ENCODE measurements at places on chromosomes 5 and 9.

DNA sequence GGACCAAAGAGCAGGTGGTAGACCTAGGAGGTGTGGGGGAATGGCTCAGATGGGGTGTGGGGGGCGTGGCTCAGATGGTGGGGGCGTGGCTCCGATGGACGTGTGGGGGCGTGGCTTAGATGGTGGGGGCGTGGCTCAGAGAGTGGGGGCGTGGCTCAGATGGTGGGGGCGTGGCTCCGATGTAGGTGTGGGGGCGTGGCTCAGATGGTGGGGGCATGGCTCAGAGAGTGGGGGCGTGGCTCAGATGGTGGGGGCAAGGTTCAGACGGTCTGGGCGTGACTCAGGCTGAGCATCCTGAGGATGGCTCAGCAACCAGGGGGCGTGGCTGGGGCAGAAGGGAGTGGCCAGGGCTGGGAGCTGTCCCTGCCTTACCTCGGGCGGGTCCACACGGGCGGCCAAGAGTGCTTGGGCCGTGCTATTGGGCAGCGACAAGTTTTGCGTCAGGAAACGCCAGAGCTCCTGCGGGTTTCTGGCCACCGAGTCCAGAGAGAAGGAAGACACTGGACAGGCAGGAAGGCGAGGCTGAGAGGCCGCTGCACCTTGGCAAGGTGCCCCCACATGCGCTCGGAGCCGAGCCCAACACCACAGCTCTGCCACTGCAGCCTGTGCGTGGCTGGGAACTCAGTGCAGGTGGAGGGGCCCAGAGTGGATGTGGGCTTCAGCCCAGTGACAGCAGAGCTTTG lies 5.9 kb downstream of the ABCA2 start:
- peak; percentile 56 for DNase-seq

GRCh38 chr5:7539571-7539970 lies 143.6 kb downstream of the ADCY2 start:
- DNase-seq = no peak

GRCh38 chr5:54804086-54804485 lies 181.3 kb downstream of the ESM1 start:
- DNase-seq = no peak

DNA sequence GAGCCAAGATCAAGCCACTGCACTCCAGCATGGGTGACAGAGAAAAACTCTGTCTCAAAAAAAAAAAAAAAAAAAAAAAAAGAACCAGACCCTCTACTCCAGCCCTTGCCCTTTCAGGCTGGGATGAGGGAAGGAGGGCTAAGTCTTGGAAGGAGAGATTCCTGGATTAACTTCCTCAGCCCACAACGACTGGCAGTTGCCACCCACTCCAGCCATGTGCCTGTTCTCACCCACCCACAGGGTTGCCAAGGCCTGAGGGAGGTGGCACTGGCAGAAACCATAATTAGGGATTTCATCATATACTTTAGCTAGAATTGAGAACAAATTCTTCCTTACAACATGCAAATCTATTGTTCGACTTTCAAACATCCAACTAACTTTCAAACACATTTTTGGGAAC lies 87.8 kb upstream of the SLC30A5 start:
- DNase-seq = no peak

- DNase-seq = no peak
Measured at GRCh38 chr9:78574354-78575045, 277.6 kb downstream of the PSAT1 start.

DNA sequence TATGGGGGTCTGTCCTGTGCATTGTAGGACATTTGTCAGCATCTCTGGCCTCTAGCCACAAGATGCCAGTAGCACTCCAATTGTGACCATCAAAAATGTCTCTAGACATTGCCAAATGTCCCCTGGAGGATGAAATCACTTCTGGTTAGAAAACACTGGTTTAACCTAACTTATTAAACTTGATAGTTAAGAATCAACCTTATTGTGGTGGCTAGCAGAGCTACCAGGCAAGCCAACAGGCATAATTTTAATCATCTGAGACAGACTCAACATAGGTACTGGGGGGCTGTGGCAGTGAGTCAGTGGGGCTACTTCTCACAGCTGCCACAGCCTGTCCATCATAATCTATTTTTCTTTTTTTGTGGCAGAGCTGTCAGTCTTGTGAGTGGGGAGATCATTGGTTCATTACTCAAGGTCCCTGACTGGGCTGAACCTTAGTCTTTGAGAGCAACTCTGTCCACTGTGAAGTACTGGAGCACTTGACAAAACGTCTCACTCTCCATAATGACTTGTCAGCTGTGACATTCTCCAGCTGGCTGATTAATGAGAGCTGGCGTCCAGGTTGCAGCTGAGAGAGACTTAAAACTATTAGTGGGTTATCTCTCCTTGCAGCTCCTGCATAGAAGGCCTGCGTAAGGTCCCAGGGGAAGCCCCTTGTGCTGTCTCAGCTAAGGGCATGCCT lies 107.9 kb downstream of the DCP2 start:
- no peak for DNase-seq

- DNase-seq = no peak
Measured at GRCh38 chr5:154202379-154203260, 12.1 kb downstream of the GALNT10 start.

- DNase-seq = no peak
Measured at GRCh38 chr9:110592044-110592830, 12.7 kb upstream of the SVEP1 start.

DNA sequence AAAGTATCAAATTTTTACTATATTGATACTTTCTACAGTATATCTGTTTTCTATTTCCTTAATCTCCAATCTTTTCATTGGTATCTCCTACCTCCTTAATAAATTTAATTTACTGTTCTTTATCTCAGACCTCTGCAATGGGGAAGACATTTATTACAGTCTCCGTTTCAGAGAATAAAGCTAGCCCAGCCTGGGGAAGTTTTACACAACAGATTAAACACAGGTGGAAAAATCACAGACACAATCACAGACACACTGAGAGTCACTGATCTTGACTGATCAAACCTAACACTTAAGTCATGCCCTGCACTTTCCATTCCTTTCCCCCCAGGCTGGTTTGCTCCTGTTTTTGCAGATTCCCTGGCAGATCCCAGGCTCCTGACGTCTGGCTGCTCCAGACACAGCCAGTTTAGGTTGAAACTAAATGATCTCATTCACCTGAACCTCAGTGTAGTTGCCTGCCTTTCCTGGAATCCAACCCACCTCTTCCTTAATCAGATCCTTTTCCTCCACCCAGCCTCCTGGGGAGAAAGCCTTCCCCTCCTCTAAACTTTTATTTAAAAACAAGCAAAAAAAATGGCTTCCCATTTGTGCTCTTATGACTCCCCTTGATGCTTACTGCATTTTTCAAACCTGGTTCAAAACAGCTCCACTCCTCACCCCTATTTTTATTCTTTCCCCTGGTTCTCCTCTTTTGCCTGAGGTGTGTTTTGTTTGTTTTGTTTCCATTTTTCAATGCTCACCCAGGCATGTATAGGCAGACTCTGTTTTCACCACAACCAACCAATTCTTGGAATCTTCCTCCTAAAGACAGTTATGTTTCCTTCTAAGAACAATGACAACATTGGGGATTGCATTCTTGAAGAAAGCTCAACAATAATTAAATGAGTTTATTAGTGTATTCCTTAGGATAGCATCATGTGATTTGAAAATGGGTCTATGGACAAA lies 29.5 kb upstream of the OSMR start:
- DNase-seq = no peak

- DNase-seq = no peak
Measured at GRCh38 chr5:51484326-51484725, 101.1 kb downstream of the ISL1 start.

DNA sequence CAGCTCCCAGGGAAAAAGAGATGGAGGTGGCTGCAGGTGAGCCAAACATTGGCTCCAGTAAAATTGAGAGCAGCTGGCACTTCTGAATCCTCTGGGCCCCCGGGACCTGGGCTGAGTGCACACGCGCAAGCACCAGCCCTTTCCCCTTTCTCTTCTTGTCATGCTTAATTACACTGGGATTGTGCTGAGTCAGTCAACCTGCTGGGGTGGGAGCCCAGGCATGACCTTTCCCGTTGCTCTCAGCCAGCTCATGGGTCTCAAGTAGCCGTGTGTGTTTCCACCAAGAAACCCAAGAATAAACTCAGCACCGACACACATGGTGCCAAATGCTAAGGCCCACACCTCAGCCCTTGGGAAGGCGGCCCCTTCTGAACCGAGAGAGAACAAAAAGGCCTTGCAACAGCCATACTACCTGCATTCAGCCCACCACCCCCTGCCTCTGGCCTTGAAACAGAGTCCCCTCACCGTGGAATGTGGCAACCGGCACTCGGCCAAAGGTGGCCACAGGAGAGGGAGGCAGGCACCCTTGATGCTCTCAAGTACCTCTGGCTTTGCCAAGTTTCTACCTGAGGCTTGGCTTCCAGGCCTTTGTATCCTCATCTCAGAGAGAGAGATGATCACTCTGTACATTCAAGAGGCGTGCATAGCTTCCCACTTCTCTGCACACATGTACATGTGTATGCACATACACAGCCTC lies 28.1 kb downstream of the SLIT3 start:
- no peak for DNase-seq

DNA sequence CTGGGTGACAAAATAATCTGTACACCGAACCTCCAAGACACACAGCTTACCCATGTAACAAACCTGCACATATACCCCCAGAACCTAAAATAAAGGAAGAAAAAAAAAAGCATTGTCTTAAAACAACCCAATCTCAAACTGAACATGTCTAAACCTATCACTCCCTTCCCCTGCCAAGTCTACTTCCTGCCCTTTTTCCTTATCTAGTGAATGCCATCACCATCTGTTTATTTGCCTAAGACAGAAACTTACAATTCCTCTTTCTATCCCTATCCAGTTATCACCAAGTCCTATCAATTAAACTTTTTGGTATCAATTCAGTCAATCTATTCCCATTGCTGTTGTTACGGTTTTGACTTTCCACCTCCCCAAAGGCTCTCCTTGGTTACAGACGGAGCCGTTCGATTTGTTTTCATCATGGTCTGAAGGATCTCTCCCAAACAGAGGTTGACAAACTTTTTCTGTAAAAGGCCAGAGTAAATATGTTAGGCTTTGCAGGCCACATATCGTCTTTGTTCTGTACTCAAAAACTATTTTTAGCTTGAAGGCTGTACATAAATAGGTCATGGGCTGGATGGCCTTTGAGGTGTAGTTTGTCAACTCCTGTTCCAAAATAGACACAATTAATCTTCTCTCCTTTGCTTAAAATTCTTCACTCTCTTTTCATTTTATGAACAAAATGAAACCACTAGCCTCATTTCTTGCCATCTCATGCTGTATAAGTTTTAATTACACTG lies 12.1 kb downstream of the NOL8 start:
- DNase-seq = no peak

GRCh38 chr9:32136700-32137339 lies 247.6 kb upstream of the ACO1 start:
- DNase-seq = no peak

GRCh38 chr9:113988385-113989016 lies 89.6 kb downstream of the AMBP start:
- no peak for DNase-seq

GRCh38 chr5:57550132-57550531 lies 67.5 kb upstream of the ACTBL2 start:
- no peak for DNase-seq

DNA sequence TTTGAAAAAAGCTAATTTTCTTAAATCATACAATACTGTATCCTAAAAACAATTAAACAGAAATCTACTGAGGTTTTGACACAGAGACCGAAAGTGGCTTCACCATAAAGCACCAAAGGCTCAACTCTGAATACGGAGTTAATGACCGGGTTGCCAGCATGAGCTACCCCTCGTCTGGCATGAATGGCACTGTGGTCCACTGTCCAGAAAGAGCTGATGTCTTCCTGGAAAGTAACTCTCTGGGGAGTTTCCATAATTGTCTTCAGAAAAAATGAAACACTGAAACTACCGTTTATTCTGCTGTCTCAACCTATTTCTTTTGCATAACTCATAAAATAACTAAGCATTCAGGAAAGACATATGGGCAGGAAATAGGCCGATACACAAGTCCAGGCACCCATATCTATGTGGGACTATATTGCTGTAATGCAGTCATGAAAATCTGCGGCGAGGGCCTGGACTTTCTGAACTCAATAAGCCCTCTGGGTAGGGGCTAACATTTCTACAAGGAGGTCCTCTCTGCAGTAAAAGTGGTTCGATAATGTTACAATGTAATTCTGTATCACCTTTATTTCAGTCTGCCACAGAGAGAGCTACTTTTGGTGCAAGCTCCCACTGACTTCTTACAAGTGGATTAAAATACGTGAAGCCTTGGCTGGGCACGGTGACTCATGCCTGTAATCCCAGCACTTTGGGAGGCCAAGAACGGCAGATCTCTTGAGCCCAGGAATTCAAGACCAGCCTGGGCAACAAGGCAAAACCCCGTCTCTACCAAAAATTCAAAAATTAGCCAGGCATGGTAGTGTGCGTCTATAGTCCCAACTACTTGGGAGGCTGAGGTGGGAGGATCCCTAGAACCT lies 52.4 kb downstream of the ANKH start:
- DNase-seq = no peak

GRCh38 chr9:18489861-18490260 lies 15.9 kb downstream of the ADAMTSL1 start:
- no peak for DNase-seq

All from activated effector memory CD4-positive, alpha-beta T cell treated with Interleukin-2 at 50 U/mL for 16 hours (primary cell).